Right ventricle myocardium superior (tissue), 1 donor: ENCODE measurements at places on chromosomes 7 and 10. TPM values are rescaled to one million over a fixed set of nuclear protein-coding genes. Genes with fewer than 3 reads are reported as not detected.

The CDC14C gene
- total RNA-seq = not detected

The CALHM3 gene
- not detected for total RNA-seq

The GIMAP2 gene
- 4.7 TPM for total RNA-seq

The ACSM6 gene
- not detected for total RNA-seq

The CNNM1 gene
- total RNA-seq = 0.13 TPM

The GDF2 gene
- total RNA-seq = not detected

The ANKRD7 gene
- total RNA-seq = 0.81 TPM

The SYCE1 gene
- total RNA-seq = 0.08 TPM

The ASB15 gene
- total RNA-seq = 78.6 TPM

The PLEKHS1 gene
- not detected for total RNA-seq

The THSD7A gene
- 0.70 TPM for total RNA-seq

The TMEM213 gene
- total RNA-seq = not detected

The ADRB1 gene
- total RNA-seq = 63.0 TPM

The FRMPD2 gene
- 0.11 TPM for total RNA-seq

The SKIDA1 gene
- 3.3 TPM for total RNA-seq

DNA sequence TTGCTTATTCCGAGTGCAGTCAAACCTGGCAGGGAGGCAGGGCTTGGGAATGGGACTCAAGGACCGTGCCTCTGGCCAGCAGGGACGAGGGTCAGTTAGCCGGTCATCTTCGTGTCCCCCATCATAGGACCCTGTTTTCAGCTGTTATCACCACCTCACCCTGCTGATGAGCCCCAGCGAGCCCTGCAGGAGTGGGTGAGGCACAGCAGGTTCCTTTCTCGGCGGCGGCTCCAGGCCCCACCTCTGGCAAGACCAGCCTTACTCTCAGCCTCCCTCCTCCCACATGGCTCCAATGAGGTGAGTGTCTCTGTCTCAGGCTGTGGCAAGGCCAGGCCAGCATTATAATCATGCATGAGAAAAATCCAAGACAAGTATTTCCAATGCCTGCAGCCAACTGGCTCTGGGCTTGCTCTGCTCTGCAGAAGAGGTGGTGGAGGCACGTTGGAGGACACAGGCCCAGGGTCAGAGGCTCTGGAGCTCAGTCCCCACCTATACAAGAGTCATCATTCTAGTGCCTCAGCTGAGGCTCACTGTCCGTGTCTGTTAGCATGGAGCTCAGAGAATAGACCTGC is 15.7 kb downstream of the PKD1L1 start:
- DNase-seq = no peak

DNA sequence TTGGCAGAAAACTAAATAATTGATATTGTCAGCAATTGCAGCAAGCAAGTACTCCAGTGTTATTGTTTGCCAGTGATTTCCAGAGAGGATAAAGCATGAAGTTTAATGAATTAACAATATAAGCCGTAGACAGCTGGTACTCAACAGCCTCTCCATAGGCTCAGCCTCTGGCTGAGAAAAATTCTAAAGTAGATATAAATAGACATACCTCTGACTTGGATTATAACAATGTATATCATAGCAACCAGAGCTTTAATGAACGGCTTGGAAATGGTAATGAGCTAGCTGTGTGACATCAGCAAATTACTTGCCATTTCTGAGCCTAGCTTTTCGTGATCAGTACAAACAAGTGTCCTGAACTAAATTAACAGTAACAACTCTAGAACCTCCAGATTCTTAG is 1055.4 kb upstream of the AUTS2 start:
- no peak for DNase-seq

- DNase-seq = no peak
Observed at GRCh38 chr7:147803151-147803550, 787.4 kb upstream of the C7orf33 start.

- DNase-seq = no peak
Observed at GRCh38 chr7:42085531-42085930, 151.5 kb downstream of the GLI3 start.

DNA sequence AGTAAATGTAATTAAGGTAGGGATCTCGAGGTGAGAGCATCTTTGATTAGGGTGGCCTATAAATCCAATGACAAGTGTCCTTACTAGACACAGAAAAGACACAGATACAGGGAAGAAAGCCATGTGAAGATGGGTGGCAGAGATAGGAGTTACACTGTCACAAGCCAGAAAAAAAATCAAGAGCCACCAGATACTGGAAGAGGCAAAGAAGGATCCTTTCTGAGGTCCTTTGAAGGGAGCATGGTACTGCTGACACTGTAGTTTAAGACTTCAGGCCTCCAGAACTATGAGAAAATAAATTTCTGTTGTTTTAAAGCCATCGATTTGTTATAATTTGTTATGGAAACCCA is 56.6 kb downstream of the MKLN1 start:
- no peak for DNase-seq

DNA sequence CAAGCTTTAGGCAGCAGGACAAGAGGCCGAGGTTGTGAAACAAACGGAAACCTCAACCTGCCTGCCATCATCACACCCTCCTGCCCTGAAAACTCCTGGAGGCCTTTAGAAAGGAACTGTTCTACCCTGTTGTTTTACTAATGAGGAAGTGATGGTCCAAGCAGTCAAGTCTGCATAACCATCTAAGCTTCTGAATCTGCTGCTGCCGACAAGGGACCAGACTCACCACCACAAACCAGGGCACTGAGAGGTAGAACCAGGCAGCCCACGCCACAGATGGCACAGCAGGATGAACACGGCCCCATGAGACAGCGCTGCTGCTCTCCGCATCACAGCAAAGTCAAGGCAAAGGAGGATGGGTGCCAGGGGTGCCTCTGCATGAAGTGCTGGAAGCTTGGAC is 209.4 kb downstream of the CELF2 start:
- no peak for DNase-seq

- peak; percentile 74 for DNase-seq
Observed at GRCh38 chr10:122054048-122055025, 65.4 kb downstream of the TACC2 start.

- no peak for DNase-seq
Observed at GRCh38 chr7:24214670-24215069, 69.3 kb upstream of the NPY start.

DNA sequence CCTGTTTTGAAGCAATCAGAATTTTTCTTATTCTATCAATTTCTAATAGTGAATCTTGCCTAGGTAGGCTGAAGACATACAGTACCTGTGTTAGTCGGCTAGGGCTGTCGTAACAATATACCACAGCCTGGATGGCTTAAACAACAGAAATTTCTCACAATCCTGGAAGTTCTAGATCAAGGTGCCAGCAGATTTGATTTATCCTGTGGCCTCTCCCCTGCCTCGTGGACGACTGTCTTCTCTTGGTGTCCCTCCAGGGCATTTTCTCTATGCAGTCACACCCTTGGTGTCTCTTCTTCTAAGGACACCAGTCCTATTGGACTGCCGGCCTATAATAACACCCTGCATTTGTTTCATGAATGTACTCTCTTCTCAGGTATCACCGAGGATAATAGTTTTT is 1.8 kb upstream of the RSU1 start:
- DNase-seq = no peak

- no peak for DNase-seq
Observed at GRCh38 chr10:75079436-75080083, 31.9 kb upstream of the SAMD8 start.

GRCh38 chr10:96830511-96831199 is 1.4 kb upstream of the LCOR start:
- no peak for DNase-seq

GRCh38 chr7:146455091-146455655 is 338.6 kb downstream of the CNTNAP2 start:
- DNase-seq = no peak

DNA sequence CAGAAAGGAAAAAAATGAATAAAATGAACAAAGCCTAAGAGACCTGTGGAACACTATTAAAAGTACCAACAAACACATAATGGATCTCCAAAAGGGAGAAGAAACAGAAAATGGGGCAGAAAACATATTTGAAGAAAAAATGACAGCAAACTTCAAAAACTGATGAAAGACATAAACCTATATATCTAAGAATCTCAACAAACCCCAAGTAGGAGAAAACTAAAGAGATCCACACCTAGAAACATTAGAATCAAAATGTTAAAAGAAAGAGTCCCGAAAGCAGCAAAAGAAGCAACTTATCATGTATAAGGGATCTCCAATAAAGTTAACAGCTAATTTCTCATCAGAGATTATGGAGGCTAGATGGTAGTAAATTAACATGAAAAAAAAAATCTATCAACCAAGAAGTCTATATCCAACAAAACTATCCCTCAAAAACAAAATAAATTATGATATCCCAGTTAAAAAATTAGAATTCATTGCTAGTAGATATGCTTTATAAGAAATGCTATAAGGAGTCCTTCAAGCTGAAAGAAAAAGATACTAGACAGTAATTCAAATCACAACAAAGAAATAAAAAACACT is 68.0 kb downstream of the DNAJC1 start:
- DNase-seq = no peak

DNA sequence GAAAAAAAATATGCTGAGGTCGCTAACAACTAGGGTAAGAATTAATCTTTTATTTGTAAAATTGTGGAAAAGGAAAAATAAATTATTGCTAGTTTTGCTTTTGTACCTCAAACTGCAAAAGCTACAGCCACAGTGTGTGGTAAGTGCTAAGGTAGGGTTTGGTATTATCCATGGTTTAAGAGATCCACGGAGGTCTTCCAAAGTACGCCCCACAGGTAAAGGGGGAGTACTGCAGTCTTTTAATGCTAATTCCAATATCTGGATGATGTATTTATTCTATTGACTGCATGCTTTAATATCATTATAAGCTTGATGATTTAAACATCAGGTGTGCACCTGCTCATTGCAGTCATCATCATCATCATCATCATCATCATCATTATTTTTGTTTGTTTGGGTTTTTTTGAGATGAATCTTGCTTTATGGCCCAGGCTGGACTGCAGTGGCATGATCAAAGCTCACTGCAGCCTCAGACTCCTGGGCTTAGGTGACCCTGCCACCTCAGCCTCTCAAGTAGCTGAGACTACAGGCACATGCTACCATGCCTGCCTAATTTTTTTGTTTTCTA is 38.4 kb upstream of the BMS1 start:
- no peak for DNase-seq

DNA sequence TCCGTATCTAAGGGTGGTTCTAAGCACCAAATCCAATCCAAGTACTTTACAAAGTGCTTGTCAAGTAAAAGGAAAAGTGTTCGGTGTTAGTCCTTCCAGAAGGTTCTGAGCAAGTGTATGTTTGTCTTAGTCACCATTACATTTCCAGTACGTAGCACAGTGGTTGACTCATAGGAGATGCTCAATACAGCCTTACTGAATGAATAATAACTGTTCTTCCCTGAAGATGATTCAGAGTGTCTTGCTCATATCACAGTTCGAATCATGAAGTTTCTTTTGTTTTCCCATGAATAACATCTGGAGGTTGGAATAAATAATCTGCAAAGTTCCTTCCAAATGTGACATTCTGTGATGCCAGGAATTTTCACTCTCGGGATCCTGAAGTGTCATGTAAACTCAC is 53.4 kb downstream of the WNT2 start:
- DNase-seq = no peak

GRCh38 chr10:95742485-95742884 is 13.5 kb upstream of the ENTPD1 start:
- DNase-seq = no peak

- no peak for DNase-seq
Observed at GRCh38 chr10:8829592-8829991, 775.1 kb downstream of the GATA3 start.

- DNase-seq = no peak
Observed at GRCh38 chr10:116265686-116266085, 7.3 kb downstream of the GFRA1 start.

DNA sequence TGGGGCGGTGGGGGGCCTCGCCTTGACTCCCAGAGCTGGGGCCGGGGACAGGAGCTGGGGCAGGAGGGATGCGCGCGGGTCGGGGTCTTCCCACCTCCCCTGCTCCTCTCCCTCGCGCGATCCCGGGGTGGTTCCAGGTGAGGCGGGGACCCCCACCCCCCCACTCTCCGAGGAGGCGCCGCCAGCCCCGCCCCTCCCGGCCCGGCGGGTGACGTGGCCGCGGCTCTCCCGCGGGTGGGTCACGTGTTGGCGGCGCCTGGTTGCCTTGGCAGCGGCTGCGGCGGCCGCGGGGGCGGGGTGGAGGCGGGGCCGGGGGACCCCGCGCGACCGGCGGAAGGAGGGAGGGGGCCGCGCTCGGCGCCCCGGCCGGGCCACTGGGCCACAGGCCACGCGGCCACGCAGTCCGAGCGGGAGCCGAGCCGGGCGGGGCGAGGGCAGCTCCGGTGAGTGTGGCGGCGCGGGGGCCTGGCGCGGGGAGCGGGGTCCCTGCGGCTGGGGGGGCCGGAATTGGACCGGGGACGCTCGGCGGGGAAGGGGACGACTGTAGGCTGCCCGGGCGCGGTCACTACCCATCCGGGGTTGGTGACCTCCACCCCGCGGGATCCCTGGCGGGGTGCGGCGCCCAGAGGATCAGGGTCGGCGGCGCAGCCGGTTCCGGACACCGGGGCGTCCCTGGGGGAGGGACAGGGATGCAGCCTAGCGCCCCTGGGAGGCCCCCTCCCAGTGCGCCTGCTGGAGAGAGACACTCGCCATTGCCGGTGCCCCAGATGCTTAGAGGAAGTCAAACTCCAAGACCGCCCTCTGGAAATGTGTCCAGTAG is at the start of gene ORAI2:
Gene ORAI2 (plus strand): TSS at position 357 of the 820 bp plus-strand sequence. CDS start 5,382 bp downstream, outside the sequence.
- DNase-seq = peak; percentile 88

DNA sequence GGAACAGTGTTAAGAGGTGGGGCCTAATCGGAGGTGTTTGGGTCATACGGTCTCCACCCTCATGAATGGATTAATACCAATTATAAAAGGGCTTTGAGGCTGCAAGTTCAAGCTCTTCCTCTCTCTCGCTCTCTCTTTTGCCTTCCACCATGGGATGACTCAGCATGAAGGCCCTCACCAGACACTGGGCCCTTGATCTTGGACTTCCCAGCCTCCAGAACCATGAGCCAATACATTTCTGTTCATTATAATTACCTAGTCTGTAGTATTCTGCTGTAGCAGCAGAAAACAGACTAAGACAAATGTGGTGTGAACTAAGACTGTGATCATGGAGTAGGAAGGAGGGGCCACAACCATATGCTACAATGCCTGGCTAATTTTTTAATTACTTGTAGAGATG is 7.7 kb downstream of the AIFM2 start:
- no peak for DNase-seq

GRCh38 chr7:156998988-156999957 is 11.2 kb downstream of the MNX1 start:
- DNase-seq = no peak

GRCh38 chr7:45328403-45328981 is 170.9 kb downstream of the RAMP3 start:
- DNase-seq = peak; percentile 46

- no peak for DNase-seq
Observed at GRCh38 chr7:19677180-19677579, 31.7 kb downstream of the POLR1F start.

GRCh38 chr10:29663718-29664117 is 28.9 kb upstream of the SVIL start:
- DNase-seq = no peak

GRCh38 chr10:95755511-95756004 is 405 bp upstream of the ENTPD1 start:
- peak; percentile 46 for DNase-seq

- DNase-seq = no peak
Observed at GRCh38 chr7:95536656-95537311, 51.0 kb downstream of the ASB4 start.

DNA sequence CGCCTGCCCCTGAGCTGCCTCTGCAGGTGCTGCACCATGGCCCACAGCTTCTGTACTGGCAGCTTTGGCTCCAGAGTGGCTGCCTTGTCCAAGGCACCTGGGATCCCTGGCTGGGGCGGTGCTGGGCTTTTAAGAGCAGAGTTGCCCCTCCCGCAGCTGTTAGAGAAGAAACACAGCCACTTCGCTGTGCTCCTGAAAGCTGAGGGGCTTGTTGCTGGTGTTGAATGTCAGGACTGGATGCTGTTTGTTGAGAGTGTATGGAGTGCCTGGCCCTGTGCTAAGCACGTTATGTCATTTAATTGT is 6.2 kb downstream of the FAM241B start:
- DNase-seq = no peak
